Activated CD8-positive, alpha-beta memory T cell treated with anti-CD3 and anti-CD28 coated beads, Interleukin-2, amount 50 U/mL, for 48 hours (primary cell): ENCODE measurements at places on chromosomes 2 and 18.

DNA sequence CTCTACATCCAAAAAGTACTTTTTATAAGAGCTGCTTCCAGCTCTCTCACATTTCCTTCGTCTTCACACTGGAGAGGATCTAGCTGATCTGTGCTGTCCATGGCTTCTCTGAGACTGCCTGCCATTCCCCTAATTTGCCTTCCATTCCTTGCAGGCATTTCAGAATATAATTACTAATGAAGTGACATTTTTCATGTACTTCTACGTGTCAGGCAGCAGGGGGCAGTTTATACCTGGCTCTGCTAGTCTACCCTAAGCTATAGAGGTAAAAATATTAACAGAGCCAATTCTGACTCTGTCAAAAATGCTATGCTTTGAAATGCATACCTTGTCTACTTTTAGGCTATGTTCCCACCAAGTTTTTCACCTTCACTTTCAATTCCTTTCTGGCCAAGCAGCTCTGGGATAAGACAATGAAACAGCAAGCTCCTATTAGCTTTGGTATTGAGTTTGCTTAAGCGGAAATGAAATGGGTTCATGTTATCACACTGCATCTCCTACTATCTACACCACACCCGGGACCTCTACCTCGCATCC, 81.9 kb downstream of the MEP1B start:
- DNase-seq, result no peak

DNA sequence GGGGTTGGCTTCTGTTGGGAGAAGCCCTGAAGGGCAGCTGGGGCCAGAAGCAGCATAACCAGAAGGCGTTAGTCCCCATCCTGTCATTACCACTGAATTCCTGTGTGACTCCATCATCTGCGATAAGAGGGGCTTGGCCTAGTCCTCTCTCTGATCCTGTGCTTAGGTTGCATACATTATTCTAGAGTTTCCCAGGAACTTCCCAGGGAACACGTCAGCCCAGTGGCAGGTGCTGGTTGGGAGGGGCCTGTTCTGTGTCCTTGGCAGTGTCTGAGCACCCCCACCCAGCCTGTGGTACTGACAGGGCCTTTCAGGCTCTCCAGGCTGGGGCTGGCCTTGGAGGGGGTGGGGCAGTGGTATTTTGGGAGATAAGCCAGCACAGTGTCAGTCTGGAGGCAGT, 4.5 kb upstream of the TOGARAM2 start:
- DNase-seq, result no peak

DNA sequence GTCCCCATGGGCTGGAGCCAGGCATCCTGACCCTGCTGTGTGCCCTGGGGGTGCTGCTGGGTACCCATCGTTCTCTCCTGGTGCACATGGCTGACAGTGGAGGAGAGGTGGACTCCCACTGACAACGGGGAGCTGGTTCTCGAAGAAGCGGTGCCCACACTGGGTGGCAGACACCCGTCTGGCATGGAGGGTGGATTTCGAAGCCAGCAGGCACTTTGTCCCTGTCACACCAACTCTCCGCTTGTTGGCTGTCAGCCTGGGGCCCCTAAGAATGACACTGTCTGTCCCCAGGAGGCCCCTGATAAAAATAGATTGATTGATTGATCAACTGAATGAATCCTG, 55.4 kb downstream of the RTP5 start:
- no peak for DNase-seq

DNA sequence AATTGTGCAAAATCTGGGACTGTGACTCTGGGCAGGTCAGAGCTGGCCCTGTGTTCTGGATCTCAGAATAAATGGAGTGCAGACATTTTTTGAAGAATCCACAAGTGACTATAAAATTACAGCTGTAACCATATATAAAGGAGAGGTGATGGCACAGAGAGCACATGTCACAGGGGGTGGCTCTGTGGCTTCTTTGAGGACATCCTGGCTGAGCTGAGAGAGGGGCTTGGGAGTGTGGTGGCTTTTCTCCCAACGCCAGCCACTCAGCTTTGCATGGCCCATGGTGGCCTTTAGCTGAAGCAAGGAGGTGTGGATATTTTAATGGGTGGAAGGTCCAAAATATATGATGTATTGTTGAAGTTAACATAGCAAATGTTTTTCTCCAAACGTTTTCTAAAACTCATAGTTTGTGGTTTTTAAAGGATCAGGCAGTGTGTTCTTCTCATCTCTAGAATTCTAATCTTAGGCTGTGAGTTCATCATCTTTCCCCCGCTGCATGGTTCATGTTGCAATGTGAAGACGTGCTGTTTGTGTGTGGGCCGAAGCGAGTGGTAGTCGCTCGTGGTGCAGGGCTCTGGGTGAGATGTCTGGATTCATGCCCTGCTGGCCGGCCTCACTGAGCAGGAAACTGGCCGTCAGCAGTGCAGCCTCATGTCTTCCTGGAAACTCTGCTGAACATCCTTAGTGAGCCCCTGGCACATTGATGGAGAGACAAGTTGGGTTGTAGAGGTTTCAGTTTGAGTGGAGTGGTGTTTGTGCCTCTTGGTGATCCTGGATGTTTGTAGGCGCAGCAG, 109.9 kb downstream of the ZNF236 start:
- no peak for DNase-seq

DNA sequence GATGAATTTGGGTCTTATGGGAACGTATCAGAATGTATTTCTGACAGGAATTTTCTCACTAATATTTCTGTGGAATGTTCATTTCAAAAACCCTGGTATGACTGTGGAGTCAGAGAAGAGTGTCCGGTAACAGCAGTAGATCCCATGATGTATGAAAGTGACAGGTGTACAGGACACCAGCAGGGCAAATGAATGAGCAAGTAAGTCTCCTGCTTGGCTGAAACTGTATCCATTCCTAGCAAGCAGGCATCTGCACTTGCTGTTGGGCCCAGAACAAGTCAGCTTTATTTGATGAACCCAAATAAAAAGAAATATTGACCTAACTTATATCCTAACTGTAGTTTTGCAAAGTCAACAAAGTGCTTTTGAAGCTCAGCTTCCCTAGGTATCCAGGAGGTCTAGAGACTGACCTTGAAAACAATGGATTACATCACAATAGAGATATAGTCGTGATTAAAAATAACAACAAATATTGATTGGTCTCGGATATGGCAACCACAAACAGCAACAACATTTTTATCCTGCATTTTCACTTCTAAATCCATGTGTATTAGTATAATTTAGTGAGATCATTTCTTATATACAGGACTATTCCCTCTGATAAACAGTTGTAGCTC, 37.6 kb downstream of the NXPH2 start:
- DNase-seq, result no peak

DNA sequence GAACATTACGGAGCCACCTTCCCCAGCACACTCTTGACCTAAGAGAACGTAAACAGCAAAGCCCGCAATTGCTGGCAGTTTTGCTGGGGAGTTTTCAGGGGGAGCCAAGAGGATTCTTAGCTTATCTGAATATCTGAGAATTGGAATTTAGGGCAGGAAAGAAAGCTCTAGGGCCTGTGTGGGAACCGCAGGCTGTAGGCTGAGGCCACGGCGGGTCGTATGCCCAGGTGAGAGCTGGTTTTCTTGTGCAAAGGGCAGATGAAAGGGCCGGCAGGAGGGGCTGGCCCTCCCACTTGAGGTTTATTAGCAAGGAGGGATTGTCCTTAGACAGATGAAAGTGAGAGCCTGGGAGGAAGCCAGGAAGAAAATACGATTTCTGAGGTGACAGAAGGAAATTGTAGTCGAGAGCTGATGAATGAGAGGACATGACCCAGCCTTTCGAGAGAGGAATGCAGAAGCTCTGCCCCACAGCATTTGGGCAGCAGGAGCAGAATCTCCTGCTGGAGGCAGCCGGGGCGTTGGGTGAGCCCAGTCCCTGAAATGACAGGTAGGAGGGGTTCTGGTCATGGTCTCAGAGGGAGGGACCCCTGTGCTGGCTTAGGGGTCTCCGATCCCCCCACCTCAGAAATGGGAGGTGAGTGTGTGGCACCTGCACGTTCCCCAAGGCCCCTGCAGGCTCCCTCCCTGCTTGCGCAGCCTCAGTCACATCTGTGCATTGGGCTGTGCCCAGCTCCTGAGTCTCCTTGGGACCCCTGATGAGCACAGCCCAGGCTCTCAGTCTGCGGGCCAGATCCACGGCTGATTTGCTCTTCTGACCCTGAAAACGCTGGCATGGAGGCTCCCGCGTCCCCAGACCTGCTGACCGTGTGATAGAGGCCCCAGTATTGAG, 61.1 kb downstream of the CABLES1 start:
- no peak for DNase-seq

GRCh38 chr2:144517866-144518747, 1.8 kb downstream of the ZEB2 start:
- no peak for DNase-seq

- DNase-seq, result no peak
Measured at GRCh38 chr2:100053087-100053885, 89.1 kb downstream of the AFF3 start.

GRCh38 chr2:62933398-62933917, 117.2 kb upstream of the OTX1 start:
- no peak for DNase-seq

GRCh38 chr2:127045792-127046501, 61.0 kb downstream of the BIN1 start:
- peak; percentile 45 for DNase-seq

- DNase-seq, result no peak
Measured at GRCh38 chr2:101230541-101231001, 22.1 kb upstream of the CNOT11 start.

DNA sequence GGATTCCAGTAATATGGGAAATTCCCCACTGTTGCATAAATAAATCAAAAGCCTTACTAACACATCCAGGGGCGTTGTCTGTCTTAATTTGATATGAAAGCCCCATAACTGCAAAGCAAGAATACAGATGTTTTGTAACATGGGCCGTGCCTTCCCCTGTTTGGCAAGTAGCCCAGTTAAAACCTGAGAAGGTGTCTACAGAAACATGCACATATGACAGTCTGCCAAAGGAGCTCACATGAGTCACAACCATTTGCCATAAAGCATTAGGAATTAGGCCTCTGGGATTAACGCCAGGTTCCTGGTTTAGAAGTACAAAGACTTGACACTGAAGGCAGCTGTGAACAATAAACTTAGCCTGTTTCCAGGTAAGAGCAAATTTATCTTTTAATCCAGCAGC, 43.1 kb upstream of the LONRF2 start:
- no peak for DNase-seq

DNA sequence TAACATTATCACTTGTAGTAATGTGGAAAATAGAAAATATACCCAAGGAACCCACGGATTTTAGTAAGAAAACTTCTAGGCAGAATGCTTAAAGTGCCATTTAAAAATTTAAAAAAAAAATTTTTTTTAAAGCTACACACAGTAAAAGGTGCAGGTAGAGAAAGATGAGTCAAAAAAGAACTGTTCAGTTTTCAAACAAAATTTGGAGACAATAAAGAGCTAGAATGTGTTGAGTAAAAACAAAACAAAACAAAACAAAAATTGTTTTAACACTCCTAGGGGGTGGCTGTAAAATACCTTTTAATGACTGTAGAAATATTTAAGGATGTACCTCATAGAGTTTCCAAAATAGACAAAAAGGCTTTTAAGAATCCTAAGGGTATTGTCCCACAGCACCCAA, 212.0 kb downstream of the TGIF1 start:
- no peak for DNase-seq

- no peak for DNase-seq
Measured at GRCh38 chr2:136373029-136373428, 255.1 kb upstream of the CXCR4 start.

- DNase-seq, result no peak
Measured at GRCh38 chr2:181743723-181744031, 63.4 kb upstream of the NEUROD1 start.

GRCh38 chr2:233996000-233996399, 54.5 kb upstream of the SPP2 start:
- DNase-seq, result peak; percentile 28

- no peak for DNase-seq
Measured at GRCh38 chr2:54757500-54757899, 34.0 kb downstream of the EML6 start.
